ENCODE measurements at places on chromosomes 3 and 15.

GRCh38 chr3:171804618-171805389 lies 5.5 kb downstream of the PLD1 start:
- DNase-seq: no peak

DNA sequence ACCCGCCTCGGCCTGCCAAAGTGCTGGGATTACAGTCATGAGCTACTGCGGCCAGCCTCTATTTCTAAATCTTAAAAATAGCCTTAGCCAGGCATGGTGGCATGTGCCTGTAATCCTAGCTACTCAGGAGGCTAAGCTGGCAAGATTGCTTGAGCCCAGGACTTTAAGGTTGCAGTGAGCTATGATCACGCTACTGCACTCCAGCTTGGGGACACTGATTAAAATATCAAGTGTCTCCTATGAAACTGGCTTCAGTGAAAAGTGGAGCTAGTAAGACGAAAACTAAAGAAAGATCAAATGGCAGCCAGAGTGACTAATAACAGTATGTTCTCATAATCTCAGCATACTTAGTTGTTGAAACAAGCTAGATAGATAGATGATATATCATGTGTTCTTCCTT lies 112.5 kb downstream of the STT3B start:
- no peak for DNase-seq

GRCh38 chr15:49383266-49383665 lies 39.8 kb upstream of the FGF7 start:
- DNase-seq: no peak

- no peak for DNase-seq
Measured at GRCh38 chr3:160540551-160540950, 24.8 kb downstream of the KPNA4 start.

GRCh38 chr3:50585919-50586762 lies 16.8 kb downstream of the HEMK1 start:
- DNase-seq: no peak

DNA sequence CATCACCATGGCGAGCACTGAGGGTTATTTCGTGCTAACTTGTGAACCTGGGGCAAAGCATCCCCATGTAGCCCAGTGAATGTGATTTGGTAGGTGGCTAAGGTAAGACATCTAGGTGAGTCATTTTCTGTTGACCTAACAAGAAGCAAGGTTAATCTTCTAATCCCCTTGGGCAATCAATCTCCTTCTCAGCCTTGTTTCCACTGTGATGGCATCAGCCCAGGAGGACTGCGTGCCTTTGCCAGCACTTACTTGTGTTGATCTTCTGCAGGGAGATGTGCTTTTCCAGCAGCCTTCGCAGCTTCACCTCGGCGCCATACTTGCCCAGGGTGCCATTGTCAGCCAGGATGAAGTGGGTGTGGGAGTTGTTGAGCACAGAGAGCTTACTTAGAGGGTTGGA lies 35.7 kb downstream of the TRPM1 start:
- no peak for DNase-seq

DNA sequence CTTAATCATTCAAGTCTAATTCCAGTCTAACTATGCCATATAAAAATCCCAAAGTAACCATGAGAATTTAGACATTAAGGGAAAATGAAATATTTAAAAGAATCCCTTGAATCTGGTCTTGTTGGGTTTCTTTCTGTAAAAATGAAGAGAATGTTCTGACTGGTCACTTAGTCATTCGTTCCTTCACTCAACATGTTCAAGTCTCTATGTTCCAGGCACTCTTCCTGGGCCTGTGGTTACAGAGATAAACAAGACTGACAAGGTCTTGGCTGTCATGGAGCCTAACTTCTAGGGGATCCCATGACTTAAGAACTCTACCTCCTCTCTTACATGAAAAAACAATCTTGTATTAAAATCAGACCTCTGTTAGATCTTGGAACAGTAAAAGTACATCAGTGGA lies 638.6 kb upstream of the TBL1XR1 start:
- DNase-seq: no peak

DNA sequence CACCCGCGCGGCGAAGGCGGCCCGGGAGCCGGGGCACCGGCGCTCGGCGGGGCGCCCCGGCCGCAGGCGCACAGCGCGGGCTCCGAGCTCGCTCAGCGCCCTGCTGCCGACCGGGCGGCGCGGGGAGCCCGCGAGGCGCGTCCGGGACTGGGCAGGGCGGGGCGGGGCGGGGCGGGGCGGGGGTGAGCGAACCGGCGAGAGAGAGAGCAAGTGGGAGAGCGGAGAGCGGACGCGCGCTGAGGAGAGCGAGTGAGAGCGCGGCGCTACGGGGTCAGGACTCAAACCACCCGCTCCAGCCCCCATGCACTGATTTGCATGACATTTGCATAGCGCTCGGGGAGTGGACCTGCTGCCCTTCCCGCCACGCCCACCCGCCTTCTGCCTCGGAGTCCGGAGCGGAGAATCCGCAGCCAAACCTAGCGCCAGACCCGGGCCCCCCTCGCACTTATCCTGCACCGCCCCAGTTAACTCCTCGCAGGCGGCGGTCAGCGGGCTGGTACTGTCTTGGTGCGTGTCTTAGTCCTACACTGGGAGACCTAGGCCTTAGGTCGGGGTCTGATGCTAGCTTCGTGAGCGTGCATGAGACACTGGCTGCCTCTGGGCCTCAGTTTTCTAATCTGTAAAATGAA lies at the start of gene MYLK:
Gene MYLK (minus strand): TSS at position 130 of the 629 bp plus-strand sequence. CDS start 90,491 bp downstream, outside the sequence.
- DNase-seq: peak; percentile 87

GRCh38 chr3:58150810-58151199 lies 60.0 kb downstream of the DNASE1L3 start:
- no peak for DNase-seq
